Stimulated activated CD8-positive, alpha-beta memory T cell treated with anti-CD3 and anti-CD28 coated beads, Interleukin-15, amount 100 ng/mL, for 48 hours (primary cell): ENCODE measurements at places on chromosomes 6 and 20.

DNA sequence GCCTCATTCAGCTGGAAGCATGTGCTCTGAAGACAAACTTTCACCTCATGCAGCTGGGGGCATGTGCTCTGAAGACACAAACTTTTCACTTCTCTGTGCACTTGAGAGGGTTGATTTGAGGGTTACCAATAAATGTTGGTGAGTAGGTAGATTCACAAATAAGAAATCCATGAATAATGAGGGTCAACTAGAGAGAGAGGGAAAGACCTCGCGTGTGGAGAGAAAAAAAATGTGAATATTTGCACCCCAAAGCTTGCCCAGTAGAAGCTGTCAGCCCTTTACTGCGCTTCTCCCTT lies 43.4 kb downstream of the PSMB1 start:
- no peak for DNase-seq

GRCh38 chr20:19750907-19751636 lies 7.0 kb upstream of the RIN2 start:
- DNase-seq = no peak

DNA sequence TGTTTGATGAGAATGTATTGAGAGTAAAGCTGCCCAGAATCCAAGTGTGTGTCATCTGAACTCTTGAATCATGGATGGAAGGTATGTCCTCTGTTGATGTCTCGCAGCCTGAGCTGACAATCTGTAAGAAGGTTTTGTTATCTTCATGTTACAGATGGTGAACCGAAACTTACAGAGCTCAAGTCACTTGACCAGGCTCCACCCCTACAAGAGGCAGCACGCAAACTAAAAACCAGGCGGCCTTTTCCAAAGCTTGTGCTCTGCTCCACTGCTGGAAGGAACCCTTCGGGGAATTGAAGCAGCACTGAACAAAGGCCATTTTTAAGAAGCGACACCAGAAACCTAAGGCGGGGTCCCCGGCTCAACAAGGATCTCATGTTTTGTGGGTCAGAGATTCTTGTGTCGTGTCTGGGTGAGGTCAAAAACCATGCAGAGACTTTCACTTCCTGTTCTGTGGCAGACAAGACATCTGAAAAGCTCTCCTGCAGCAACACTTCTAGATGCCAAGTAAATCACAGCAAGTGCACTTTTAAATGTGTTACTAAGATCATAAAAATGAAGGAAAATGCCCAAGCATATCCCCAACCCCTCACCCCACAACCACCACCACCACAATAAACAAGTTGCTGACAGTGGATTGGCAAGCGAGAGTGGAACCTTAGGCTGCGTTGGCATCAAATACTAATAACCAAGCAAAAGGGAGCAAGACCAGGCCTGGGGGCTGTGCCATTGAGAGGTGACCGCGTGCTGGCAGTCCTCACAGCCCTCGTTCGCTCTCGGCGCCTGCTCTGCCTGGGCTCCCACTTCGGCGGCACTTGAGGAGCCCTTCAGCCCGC lies 27.3 kb downstream of the NQO2 start:
- DNase-seq = peak; percentile 18

- no peak for DNase-seq
These were observed 457.1 kb downstream of the HACE1 start for GRCh38 chr6:104402572-104402971.
